B cell (primary cell): ENCODE measurements at places on chromosomes 7 and 10. TPM values are rescaled to one million over a fixed set of nuclear protein-coding genes. Genes with fewer than 3 reads are reported as not detected.
A peak's percentile ranks its signal among the peaks of the same experiment; 100 is the strongest.

- peaks cover 5% of the 10 kb centered on the region for H3K27me3 ChIP-seq
- DNase-seq = no peak
- no peaks in the 10 kb centered on the region for H3K4me1 ChIP-seq
- H3K27ac ChIP-seq = no peak overlapping the region
Measured at GRCh38 chr10:132104471-132105301, 38.9 kb downstream of the JAKMIP3 start.

DNA sequence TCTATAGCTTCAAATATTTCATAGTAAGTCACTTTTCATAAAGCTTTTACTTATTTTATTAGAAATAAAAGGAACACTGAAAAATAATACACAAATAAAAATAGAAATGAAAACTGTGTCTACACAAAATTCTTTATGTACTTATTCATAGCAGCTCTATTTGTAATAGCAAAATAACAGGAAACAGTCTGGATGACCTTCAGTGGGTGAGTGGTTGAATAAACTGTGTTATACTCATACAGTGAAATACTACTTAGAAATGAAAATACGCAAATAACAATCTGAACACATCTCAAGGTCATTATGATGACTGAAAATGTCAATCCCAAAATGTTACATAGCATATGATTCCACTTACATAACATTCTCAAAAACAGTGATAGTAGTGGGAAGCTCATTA, 138.7 kb upstream of the PCLO start:
- no peaks in the 10 kb centered on the region for H3K27me3 ChIP-seq
- no peaks in the 10 kb centered on the region for H3K4me1 ChIP-seq
- H3K4me3 ChIP-seq = no peak overlapping the region
- no peaks in the 10 kb centered on the region for H3K36me3 ChIP-seq
- no peak overlapping the region for H3K27ac ChIP-seq
- no peak for DNase-seq

DNA sequence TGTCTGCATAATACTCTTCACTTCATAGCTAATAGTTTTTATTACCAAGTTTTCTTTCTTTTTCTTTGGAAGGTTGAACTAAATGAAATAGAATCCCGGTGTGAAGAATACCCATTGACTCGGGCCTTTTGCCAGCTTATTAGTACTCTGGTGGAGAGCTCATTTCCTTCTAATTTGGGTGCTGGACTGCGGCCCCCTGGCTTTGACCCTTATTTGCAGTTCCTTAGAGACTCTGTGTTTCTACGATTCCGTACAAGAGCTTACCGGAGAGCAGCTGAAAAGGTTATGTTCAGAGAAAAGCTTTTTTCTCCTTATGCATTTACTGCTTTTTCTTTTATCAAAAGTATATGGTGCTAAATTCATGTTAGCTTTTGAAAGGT, 40.2 kb downstream of the NUP205 start:
- H3K4me1 ChIP-seq = no peaks in the 10 kb centered on the region
- no peak for DNase-seq
- H3K27ac ChIP-seq = no peak overlapping the region
- no peak overlapping the region for H3K4me3 ChIP-seq
- H3K36me3 ChIP-seq = peaks cover 67% of the 10 kb centered on the region

DNA sequence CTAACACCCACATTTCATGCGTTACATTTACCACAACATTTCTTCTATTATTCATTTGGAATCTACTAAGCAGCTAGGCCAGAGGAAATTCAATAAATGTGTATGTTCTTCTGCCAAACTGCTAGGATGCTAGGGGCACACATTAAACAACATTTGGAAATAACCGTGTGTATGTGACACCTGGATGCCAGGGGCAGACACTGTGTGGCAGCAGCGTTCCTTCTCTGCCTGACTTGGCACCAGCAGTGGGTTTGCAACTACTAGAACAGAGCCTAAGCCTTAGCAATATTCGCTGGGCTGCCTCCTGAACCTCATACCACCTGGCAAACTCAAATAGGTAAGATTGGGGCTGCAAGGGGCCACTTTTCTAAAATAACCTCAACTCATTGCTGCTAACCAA, 182.1 kb downstream of the CHCHD3 start:
- no peak overlapping the region for H3K27ac ChIP-seq
- H3K4me3 ChIP-seq = no peak overlapping the region
- no peaks in the 10 kb centered on the region for H3K27me3 ChIP-seq
- no peak for DNase-seq

- H3K4me3 ChIP-seq = no peak overlapping the region
- no peaks in the 10 kb centered on the region for H3K27me3 ChIP-seq
- DNase-seq = no peak
- H3K4me1 ChIP-seq = peaks cover 27% of the 10 kb centered on the region
Measured at GRCh38 chr7:28811701-28812430, 146.3 kb downstream of the TRIL start.

GRCh38 chr10:26939290-26939961, 78.7 kb upstream of the ABI1 start:
- H3K4me3 ChIP-seq = no peak overlapping the region
- no peak overlapping the region for H3K27ac ChIP-seq
- H3K36me3 ChIP-seq = no peaks in the 10 kb centered on the region
- no peak for DNase-seq
- H3K27me3 ChIP-seq = no peaks in the 10 kb centered on the region

DNA sequence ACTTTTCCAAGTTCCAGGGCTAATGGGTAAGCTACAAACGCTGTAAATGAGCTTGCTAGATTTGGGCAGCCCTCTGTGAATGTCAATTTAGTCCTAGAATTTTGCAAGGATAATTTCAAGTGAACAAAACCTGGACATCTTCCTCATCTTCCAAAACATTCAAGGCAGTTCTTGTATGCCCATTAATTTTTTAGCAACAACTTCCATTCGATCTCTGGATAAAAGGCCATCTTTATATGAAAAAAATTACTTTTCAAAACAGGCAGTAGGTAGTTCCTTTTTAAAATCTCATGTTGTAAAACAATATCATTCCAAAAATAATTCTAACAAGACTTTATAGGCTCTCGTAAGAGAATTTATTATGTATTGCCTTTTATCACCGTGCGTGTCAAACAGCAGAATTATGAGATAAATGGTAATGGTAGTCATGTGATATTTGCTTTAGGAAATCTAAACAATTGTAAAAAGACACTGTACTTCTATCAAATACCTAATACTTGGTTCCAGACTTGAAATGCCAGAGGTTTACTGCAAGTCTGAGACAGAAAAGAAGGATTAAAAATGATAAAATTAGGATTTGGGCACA, 143.7 kb upstream of the NRP1 start:
- no peaks in the 10 kb centered on the region for H3K27me3 ChIP-seq
- no peaks in the 10 kb centered on the region for H3K36me3 ChIP-seq
- H3K27ac ChIP-seq = no peak overlapping the region
- no peaks in the 10 kb centered on the region for H3K4me1 ChIP-seq

Gene GPR37
- total RNA-seq = not detected in 2 replicates

DNA sequence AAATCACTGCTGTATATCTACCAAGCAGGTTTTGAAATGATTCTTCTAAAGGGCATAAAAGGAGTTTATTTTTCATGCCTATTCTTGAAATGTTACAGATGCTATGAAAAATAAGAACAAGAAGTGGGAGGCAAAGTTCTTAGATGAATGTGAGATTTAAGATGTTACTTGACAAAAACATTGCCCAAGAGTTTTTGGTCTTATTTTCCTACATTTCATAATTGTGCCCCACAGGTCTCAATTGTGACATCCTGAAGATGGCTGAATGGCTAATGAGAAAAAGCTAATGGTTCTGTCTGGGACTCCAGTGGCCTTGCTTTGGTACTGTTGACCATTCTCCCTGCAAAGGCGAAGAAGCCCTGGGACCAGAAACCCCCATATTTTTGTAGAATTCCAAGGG, 43.0 kb upstream of the IFRD1 start:
- no peaks in the 10 kb centered on the region for H3K4me1 ChIP-seq
- no peaks in the 10 kb centered on the region for H3K36me3 ChIP-seq
- H3K27ac ChIP-seq = no peak overlapping the region
- peaks cover 3% of the 10 kb centered on the region for H3K27me3 ChIP-seq
- no peak for DNase-seq

- H3K27me3 ChIP-seq = peaks cover 81% of the 10 kb centered on the region
- H3K4me1 ChIP-seq = peaks cover 21% of the 10 kb centered on the region
- peak; percentile 51 for DNase-seq
- H3K36me3 ChIP-seq = no peaks in the 10 kb centered on the region
- H3K27ac ChIP-seq = no peak overlapping the region
- H3K4me3 ChIP-seq = peak overlapping the region; percentile 41
Measured at GRCh38 chr7:127251465-127252376, 1.0 kb downstream of the GRM8 start.

DNA sequence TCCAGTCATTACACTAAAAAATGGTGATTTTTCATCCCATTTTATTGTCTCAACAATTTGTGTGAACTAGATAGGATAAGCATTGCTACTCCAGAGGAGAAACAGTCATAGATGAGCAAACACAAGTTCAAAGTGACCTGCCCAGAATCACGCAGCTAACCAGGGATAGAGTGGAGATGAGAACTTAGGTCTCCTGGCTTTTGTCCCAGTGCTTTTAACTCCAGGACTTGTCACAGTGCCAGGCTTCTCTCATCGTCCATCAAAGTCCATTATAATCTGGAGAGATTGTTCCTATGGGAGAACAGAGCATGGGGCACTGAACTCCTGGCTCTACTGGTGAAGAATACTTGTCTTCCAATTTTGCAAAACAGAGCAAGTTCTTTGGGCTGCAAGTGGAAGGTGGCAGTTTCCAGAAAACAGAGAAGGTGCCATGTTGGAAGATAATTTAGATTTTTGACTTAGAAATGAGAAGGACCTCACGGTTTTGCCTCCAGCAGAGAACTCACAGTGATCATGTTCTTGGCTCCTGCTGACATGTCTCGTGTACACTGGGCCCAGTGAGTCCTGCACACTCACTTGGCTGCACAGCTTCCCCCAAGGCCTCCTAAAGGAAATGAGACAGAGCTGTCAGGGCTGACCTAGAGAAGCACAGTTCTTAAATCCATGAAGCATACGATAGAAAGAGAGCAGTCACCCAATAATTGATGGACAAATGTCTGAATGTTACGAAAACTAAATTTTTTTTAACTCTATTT, 322.9 kb upstream of the NRP1 start:
- H3K4me1 ChIP-seq = no peaks in the 10 kb centered on the region
- H3K27ac ChIP-seq = no peak overlapping the region
- DNase-seq = no peak

Gene AKR1C2
- total RNA-seq = not detected in 2 replicates

Gene CDC14C
- not detected in 2 replicates for total RNA-seq

- no peak overlapping the region for H3K4me3 ChIP-seq
- H3K4me1 ChIP-seq = no peaks in the 10 kb centered on the region
- peaks cover 2% of the 10 kb centered on the region for H3K27me3 ChIP-seq
Measured at GRCh38 chr7:128194533-128195282, 46.4 kb upstream of the LEP start.

DNA sequence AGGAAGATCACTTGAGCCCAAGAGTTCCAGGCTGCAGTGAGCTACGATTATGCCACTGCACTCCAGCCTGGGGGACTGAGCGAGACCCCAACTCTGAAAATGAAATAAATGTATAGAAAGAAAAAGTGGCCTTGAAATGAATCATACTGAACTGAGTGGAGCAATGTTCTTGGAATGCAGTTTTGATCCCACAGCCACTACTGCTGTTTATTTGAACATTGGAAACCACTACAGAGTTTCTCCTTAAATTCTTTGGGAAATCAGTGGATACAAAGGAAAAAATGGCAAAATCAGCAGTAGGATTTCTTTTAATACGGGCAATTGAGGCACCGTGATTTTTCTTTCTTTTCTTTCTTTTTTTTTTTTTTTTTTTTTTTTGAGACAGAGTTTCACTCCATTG, 637.4 kb downstream of the GALNT17 start:
- no peaks in the 10 kb centered on the region for H3K4me1 ChIP-seq
- no peak overlapping the region for H3K27ac ChIP-seq
- no peak overlapping the region for H3K4me3 ChIP-seq

Gene CALML3
- not detected in 2 replicates for total RNA-seq

DNA sequence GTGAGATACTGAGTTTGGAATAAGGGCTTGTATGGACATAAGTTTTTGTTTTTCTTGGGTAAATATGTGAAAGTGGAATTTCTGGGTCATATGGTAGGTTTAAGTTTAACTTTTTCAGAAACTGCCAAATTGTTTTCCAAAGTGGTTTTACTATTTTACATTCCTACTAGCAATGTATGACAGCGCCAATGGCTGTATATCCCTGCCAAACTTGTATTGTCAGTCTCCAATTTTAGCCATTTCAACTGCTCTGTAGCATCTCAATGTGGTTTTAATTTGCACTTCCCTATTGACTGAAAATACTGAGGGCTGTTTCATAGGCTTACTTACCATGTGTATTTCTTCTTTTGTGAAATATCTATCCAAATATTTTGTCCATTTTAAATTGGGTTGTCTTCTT, 90.5 kb upstream of the ZNF32 start:
- no peaks in the 10 kb centered on the region for H3K27me3 ChIP-seq
- no peak overlapping the region for H3K27ac ChIP-seq
- no peaks in the 10 kb centered on the region for H3K36me3 ChIP-seq
- DNase-seq = no peak

Gene GPRIN2
- total RNA-seq = not detected in 2 replicates

- H3K4me1 ChIP-seq = peaks cover 17% of the 10 kb centered on the region
- peaks cover 3% of the 10 kb centered on the region for H3K27me3 ChIP-seq
- no peaks in the 10 kb centered on the region for H3K36me3 ChIP-seq
- H3K4me3 ChIP-seq = no peak overlapping the region
- DNase-seq = no peak
Measured at GRCh38 chr10:93461109-93461806, 20.9 kb downstream of the MYOF start.

Gene CLEC5A
- 0.24 and 0.47 TPM in 2 replicates for total RNA-seq

DNA sequence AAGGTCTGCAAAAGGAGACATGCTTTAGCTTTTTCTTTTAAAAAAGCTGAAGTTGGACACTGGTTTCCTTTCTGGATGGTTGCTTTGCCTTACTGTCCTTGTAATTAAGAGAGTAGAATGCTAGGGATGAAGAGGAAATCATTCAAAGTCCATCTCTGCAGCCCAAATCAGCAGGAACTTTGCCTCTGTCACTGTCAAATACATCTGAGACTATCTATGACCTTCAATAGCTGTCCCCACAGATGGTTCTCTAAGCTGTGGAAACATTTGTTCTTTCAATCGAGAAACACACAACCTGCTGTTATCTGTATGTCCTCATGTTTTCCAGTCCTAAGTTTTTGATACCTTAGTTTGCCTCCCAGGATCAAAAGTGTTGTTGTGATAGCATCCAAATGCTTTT, 117.5 kb downstream of the SORBS1 start:
- DNase-seq = no peak
- H3K27ac ChIP-seq = no peak overlapping the region
- peaks cover 10% of the 10 kb centered on the region for H3K27me3 ChIP-seq
- no peaks in the 10 kb centered on the region for H3K4me1 ChIP-seq
- no peaks in the 10 kb centered on the region for H3K36me3 ChIP-seq

- no peak overlapping the region for H3K27ac ChIP-seq
- no peak overlapping the region for H3K4me3 ChIP-seq
- no peak for DNase-seq
- H3K4me1 ChIP-seq = no peaks in the 10 kb centered on the region
- H3K27me3 ChIP-seq = peaks cover 2% of the 10 kb centered on the region
Measured at GRCh38 chr10:27312854-27313253, 72.3 kb upstream of the ACBD5 start.

Gene ASB4
- not detected in 2 replicates for total RNA-seq

GRCh38 chr7:78514634-78515033, 716.1 kb downstream of the PHTF2 start:
- H3K27me3 ChIP-seq = no peaks in the 10 kb centered on the region
- H3K4me1 ChIP-seq = no peaks in the 10 kb centered on the region
- no peak overlapping the region for H3K4me3 ChIP-seq
- H3K27ac ChIP-seq = no peak overlapping the region
